Epithelial cell of proximal tubule (primary cell): ENCODE measurements at places on chromosomes 5 and 9.
A peak's percentile ranks its signal among the peaks of the same experiment; 100 is the strongest.

GRCh38 chr9:36017278-36017677, 19.4 kb upstream of the RECK start:
- DNase-seq = no peak

GRCh38 chr5:75510417-75510835, 1.0 kb downstream of the CERT1 start:
- no peak for DNase-seq

GRCh38 chr5:159377653-159378052, 47.4 kb upstream of the IL12B start:
- no peak for DNase-seq

DNA sequence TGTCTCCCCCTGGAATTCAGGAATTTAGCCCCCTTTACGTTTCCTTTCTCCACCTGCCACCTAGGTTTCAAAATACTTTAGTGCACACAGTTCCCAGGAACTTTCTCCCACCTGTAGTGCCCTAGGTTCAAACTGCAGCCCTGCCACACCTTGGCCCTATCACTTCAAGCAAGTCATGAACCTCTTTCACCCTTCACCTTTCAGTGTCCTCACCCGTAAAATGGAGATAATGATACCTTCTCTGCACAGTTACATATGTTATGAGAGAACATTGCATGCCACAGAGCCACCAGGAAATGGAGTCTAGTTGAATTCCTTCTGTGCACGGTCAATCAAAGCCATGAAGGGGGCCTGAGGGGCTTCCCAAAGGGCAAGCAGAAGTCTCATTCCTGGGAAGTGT, 9.8 kb upstream of the EEIG1 start:
- no peak for DNase-seq

DNA sequence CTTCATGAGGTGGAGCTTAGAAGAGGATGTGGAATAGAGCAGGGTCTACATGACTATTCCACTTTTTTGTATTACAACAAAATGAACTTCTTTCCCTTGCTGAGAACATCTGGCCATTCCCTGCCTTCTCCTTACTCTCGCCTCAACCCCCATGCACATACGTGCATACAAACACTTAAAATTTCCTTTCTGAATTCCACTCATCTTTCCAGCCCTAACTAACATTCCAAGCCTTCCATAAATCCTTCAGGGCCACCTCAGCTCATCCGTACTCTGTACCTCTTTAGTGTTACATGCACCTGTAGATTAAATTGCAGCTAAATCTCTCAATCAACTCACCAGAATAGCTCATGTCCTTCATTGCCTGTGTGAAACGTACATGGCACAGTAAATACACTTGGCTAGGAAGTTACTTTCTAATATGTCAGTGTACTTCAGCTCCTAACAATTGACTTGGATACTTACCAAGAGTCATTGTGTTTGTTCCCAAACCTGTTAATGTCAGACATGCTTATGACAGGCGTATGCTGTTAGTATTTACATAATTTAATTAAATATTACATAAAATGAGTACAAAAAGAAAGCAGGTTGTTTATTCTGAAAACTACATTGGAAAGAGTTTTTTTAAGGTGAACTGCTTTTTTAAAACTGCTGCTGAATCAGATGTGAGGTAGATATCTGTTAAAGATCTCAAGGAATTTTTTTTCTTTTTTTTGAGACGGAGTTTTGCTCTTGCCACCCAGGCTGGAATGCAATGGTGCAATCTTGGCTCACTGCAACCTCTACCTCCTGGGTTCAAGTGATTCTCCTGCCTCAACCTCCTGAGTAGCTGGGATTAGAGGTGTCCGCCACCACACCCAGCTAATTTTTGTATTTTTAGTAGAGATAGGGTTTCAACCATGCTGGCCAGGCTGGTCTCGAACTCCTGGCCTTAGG, 55.7 kb downstream of the GLIS3 start:
- DNase-seq = no peak

DNA sequence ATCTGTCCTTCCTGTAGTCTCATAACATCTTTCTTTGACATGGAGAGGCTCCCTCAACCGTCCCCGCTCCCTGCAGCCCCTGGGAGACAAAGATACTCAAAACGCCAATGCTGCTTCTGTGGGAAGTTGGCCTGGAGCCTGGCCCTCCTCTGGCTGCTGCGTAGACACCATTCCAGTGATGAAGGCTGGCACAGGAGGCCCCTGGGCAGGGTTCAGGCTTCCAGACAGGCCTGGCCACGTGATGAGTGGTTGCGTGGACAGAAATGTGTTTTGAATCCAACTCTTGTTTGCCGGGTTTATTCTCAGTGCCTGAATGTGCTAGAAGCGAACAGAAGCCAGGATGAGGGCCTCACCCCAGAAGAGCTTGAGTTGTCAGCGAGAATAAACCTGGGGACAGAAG, 43.2 kb upstream of the NKX2-5 start:
- no peak for DNase-seq

DNA sequence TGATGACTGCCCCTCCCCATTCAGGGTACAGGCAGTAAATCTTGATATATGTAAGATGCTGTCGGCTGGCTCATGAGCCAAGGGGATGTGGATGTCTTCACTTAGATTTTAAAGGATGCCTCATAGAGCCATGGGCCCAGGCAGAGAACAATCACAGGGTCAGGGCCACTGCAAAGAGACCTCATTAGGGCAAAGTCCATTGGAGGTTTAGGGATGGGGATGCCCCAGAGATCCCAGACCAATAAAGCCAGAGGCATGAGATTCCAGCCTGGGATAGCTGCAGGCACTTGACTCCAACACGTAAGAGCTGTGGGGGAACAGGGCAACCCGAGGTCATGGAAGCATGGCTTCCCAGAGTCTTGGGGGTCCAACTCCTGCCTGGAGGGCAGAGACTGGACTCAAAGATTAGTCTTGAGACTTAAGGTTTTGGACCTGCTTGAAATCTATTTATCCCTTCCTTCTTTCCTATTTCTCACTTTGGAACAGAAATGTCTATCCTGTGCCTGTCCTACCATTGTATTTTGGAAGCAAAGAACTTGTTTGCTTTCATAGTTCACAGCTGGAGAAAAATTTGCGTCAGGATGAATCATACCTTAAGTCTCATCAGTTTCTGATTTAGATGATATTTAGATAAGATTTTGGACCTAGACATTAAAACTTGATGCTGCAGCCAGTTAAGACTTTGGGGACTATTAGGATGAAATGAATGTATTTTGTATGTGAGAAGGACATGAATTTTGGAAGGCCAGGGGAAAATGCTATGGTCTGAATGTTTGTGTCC, 101.3 kb upstream of the ADRA1B start:
- DNase-seq = no peak

DNA sequence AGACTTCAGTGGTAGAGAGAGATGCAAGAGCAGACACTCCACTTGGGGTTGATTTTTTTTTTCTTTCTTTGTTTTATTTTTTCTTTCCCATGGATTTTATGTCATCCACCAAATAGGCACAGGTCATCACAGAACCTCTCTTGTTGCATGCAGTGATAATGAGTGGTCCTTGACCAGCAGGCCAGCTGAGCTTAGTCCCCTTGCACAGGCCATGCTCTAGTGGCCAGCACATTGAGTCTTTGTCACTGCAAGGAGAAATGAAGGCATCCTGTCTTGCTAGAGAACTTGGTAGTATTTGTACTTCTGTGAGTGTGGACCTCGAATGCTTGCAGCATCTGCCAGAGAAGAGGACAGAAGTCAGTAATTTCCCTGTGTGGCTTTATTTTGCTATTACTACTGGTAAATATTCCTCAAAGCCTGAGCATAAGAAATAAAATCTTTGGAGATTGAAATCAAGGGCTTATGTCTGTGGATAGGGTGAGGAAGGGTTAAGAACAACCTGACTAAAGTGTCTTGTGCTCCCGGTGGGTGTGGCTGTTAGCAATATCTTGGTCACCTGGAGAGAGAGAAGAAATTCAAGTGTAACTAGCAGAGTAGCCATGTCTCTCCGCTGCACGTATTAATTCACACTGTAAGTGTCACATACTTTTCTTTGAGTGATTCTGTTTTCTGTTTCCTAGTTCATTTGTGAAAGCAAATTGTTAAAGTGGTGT, 45.3 kb upstream of the NCS1 start:
- DNase-seq = no peak

GRCh38 chr9:89021154-89021803, 30.0 kb downstream of the S1PR3 start:
- DNase-seq = peak; percentile 61

GRCh38 chr9:134071149-134071548, 3.3 kb upstream of the BRD3 start:
- DNase-seq = no peak

- no peak for DNase-seq
These were observed 7.1 kb downstream of the EIF4E1B start for GRCh38 chr5:176637556-176637955.
